ENCODE measurements at places on chromosomes 5 and 9. TPM values are rescaled to one million over a fixed set of nuclear protein-coding genes. Genes with fewer than 3 reads are reported as not detected.

SVEP1 gene
- total RNA-seq: 20.8 TPM

ACTBL2 gene
- not detected for total RNA-seq

GRCh38 chr9:110456681-110457080, 119.0 kb upstream of the TXNDC8 start:
- no peak for DNase-seq

DNA sequence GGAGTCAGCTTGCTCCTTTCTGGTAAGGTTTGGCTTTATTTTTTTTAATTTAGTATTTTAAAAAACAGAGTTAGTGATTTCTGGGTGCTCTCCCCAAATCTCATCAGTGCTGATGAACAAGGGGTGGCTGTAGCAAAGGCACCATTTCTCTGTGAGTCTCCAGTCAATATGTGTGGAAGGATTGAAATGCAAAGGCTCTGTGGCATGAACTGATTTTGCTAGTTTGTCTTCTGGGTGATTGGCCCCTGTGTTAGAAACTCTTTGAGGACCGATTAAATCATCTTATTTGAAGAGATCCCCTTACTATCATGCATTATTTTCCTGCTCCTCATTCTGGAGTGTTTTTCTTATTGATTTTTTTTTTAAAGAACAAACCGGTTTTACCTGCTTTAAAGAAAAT, 596 bp downstream of the TEK start:
- no peak for DNase-seq

GRCh38 chr5:93303291-93303691, 277.7 kb downstream of the NR2F1-AS1 start:
- DNase-seq: no peak

GRCh38 chr9:104743376-104743985, 4.0 kb upstream of the NIPSNAP3A start:
- no peak for DNase-seq

GRCh38 chr9:115016344-115016743, 86.0 kb upstream of the TNFSF8 start:
- no peak for DNase-seq

DNA sequence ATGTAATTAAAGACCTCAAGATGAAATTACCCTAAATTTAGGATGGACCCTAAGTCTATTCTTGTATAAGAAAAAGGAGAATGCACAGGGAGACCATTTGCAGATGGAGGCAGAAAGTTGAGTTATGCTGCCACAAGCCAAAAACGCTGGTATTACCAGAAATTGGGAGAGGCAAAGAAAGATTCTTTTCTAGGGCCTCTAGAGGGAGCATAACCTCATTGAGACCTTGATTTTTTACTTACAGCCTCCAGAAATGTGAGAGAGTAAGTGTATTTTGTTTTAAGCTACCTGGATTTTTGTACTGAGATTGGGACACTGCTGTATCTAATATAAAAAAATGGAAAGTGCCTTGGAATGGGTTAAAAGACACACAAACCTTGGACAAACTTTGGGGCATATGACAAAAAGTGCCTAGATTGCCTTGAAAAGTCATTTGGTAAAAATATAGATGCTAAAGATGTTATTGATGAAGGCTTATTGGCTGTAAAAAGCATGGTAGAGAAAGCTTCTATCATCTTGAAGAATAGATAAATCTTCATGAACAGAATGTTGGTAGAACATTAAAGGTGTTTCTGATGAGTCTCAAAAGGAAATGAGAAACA, 174.7 kb upstream of the PRDM9 start:
- no peak for DNase-seq

- DNase-seq: no peak
Measured at GRCh38 chr5:149697001-149697400, 33.1 kb upstream of the PPARGC1B start.

All from left cardiac atrium (tissue), 4 donors.